Non-pigmented ciliary epithelial cell (primary cell): ENCODE measurements at places on chromosomes 7 and 10.

DNA sequence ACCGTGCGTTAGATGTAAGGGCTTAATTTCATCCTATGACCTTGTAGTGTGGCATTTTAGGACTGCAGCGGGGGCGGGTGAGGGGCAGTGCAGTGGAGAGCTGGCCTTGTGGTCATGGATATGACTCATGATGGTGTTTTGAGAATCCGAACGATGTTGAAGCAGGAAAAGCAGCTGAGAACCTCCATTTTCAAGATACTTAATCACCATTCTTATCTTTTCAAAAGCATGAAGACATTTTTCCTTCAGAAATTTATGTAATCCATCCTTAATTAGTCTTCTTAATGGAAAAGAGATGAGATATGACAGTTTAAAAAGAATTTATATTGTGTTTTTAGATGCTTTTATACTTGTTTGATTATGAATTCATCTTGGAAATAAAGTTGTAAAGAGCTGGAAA, 9.6 kb downstream of the ATP5F1C start:
- peak; percentile 96 for DNase-seq

DNA sequence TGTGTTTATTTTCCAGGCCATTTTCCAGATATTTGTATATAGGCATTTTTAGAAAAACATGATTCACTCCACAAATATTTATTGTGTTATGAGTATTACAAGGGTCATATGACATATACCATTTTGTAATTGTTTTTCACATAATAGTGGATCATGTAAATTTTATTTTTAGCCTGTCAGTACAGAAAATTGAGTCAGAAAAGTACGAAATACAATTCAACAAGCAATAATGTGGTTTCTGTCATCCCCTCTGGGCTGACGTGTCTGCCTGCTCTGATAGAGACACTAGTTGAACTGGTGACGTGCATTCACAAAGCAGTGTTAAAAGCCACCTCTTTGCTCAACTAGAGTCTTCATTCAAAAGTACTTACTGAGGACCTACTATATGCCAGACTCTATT, 97.9 kb upstream of the STEAP1B start:
- DNase-seq, result no peak

DNA sequence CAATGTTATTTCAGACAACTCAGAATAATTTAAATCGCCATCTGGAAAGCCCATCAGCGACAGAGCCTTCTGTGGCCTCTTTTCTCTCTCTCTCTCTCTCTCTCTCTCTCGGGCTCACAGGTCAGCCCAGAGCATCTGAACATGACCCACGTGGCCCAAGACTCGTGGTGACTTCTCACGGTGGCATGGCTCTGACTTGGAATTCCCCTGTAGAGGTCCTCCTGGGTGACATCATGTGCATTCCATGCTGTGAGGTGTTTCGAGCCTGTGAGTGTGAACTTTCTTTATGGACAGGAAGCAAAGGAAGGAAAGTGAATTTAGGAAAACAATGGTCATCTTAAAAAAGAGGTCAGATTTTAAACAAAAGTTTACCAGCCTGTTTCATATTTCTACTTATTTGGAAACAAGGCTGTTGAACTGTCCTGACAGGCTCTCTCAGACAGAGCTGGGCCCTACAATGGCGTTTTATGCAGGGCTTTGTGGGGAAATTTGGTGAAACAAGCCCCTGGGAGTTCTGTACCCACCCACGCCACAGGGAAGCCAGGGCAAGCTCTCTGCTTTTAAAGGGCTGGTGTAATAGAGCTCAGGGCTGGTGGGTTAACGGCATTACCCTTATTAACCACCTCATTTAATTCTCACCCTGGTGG, 359.7 kb upstream of the ZNF32 start:
- peak; percentile 3 for DNase-seq

DNA sequence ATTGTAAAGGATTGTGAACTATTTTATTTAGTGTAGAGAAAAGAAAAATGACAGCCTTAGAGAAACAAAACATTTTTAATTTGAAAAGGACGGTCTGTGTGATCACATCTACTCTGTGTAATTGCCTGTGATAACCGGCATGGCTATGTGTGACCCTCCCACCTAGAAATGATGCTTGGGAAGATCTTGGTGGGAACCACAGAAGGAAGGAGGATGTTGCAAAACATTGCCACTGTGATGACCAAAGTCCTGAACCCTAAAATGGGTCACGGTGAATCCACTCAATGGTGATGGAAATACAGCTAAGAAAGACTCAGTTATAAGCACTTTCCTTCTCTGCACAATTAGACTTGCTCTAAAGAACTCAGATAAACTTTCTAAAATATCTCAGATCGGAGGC, 221.3 kb upstream of the FRMD4A start:
- no peak for DNase-seq

DNA sequence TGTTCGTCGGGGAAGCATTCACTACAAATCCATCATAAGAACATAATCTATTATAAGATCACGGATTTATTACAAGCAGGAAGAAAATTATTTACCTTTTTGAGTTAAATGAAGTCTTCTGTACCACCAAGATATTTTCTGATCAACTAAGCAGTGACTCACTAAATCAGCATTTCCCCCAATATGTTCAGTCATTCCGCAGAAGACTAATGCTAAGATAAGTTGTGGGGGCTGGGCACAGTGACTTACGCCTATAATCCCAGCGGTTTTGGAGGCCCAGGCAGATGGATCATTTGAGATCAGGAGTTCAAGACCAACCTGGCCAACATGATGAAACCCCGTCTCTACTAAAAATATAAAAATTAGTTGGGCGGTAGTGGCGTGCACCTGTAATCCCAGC, 144.2 kb upstream of the EGR2 start:
- peak; percentile 73 for DNase-seq

GRCh38 chr7:159011722-159012022, 133.0 kb downstream of the VIPR2 start:
- no peak for DNase-seq

GRCh38 chr7:123492485-123492884, 41.9 kb downstream of the IQUB start:
- DNase-seq, result no peak

DNA sequence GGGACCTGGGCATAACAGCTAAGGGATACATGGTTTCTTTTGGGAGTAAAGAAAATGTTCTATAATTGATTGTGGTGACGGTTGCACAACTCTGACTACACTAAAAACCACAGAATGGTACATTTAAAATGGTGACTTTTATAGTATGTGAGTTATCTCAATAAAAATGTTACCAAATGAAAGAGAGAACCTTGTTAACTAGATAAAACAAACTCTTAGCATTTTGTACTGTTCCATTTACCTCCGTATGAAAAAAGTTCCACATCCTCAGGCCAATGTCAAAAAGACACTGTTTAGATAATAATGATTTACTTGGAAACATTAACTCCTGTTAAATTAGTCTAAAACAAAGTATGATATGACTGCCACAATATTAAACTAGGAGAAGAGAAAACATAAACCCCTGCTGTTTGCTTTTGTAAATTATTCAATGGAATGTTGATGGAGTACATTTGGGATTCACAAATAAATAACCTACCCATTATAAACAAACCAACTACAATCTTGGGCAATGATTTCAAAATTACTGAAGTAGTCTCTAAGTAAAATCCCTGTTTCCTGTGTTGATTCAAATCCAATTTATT, 60.7 kb downstream of the SMURF1 start:
- no peak for DNase-seq
